ENCODE measurements at places on chromosomes 16 and 17.

DNA sequence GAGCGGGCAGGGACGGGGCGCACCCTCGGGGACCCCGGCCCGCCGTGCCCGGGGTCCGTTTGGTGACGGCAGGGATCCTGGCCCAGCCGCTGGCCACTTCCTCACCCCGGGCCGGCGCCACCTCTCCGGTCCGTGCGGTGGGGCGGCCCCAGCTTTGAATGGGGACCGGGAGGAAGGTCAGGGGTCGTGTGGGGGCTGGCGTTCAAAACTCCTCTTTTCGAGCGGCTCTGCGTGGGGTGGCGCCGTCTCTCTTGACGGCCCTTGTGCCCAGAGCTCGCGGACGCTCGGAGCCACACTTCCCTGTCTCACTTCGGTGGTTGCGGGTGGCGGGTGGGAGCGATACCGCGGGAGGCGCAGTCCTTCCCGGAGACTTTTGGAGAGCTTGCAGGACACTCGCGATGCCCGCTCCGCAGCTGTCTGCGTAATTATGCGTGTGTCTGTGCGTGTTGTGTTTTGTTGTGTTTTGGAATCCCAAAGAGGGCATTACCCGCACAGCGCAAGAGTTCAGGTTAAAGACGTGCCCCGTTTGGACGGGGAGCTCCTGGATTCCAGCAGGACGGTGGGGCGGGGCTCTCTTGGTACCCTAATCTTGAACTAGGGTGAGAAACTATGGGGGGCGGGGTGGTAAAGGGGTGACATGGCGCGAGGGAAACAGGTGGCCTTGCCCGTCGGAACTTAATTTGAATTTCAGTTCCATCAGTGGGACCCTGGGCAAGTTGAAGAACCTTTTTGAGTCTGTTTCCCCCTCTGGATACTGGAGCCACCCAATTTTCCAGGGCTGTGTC lies 637 bp downstream of the PLCG2 start:
- no peak for DNase-seq

GRCh38 chr17:66443606-66444005 lies 141.2 kb downstream of the PRKCA start:
- DNase-seq: no peak

GRCh38 chr17:44176257-44176656 lies 5.8 kb downstream of the ASB16 start:
- no peak for DNase-seq

GRCh38 chr16:4524571-4524970 lies 14.0 kb downstream of the CDIP1 start:
- DNase-seq: no peak

DNA sequence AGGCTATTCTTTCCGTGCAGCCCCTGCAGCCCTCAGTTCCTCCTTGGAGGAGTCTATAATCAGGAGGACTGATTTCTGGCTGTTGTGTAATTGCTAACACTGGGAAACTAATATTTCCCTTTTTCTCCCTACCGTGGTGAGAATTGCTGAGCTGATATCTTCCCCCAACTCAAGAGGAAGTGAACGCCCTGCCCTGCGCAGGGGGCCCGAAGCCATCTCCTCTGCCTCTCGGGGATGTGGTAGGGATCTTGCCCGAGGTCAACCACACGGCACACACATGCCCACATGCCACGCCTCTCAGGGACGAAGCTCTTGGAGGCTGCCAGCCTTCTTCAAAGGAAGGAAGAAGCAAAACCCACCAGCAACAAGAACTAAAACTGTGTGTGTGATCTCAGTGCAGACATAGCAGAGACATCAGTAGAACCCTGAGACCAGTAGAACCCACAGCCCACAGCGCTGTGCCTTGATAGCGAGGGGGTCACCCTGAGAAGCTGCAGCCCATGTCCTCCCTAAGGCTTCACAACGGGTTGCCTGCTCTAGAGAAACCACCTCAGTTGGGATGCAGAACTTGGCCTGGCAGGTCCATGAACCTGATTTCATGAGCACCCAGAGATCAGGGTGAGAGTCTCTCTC lies 8.9 kb upstream of the ULK2 start:
- no peak for DNase-seq

DNA sequence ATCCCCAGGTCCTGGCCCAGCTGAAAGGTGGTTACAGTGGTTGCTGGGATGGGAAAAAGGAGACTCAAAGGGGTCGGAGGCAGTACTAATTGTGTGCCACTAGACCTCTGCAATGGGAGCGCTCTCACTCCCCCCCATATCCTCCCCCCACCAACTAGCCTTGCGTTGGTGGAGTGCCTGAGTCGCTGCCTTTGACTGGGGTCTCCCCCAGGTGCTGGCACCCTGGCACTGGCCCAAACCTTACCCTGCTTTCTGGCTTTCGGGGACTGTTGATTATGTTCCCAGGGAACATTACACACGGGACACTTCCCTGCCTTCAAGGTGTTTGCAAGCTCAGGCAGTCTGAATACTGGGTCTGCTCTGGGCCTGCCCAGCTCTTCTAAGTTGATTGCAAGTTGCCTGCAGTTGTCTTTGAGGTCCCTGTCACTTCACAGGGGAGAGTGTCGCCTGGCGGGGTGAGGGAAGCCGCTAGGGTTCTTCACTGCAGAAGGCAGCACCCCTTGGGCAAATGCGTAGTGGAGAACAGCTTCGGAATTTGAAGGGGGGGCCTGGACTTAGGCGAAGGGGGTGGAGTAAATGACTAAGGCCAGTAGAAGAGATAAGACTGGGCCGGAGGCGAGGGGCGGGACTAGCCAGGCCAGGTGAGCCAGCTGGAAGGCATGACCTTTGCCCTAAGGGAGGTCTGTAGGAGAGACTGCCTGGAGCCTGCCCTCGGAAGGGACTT lies 98.0 kb downstream of the RAB11FIP4 start:
- no peak for DNase-seq

- DNase-seq: no peak
These were observed 72.2 kb downstream of the CYLD start for GRCh38 chr16:50814052-50814451.

DNA sequence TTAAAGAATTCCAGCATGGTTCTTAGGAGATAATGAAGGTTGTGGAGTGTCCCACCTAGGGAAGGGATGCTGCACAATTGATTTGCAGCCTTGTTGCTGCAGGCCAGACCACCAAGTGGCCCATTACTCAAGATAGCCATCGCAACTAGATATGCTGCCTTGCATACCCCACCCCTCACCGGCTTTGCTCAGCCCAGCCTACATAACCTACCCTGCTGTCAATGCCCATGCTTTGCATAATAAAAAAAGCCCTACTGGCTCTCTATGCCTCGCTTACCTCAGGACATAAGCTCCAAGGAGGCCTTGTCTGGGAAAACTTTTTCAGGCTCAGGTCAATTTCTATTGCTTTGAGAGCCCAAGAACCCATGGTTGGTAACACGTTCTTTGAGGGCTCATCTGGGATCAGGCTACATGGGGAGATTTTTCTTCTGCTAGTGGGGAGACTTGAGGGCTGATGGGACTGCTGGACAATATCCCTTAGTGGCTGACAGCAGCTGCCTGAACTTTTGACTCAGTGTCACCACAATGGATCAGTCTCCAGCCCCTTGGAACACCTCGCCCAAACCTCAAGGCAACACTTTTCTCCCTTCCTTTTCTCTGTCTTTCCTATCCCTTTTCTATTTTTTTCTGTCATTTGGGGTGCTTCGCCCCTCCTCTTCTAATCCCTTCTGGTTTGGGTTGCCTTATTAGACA lies 38.3 kb downstream of the SCPEP1 start:
- no peak for DNase-seq

DNA sequence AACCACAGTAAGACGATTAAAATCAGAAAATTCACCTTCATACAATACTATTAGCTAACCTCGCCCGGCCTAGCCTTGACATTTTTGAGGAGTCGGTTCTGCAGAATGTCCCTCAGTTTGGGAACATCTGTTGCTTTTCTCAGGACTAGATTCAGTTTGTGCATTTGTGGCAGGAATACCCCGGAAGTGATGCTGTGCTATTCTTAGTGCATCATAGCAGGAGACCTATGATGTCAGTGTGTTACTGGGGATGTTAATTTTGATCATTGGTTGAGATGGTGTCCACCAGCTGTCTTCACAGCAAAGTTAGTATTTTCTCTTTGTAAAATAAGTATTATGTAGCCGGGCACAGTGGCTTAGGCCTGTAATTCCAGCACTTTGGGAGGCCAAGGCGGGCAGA lies 21.5 kb upstream of the HELZ start:
- no peak for DNase-seq

DNA sequence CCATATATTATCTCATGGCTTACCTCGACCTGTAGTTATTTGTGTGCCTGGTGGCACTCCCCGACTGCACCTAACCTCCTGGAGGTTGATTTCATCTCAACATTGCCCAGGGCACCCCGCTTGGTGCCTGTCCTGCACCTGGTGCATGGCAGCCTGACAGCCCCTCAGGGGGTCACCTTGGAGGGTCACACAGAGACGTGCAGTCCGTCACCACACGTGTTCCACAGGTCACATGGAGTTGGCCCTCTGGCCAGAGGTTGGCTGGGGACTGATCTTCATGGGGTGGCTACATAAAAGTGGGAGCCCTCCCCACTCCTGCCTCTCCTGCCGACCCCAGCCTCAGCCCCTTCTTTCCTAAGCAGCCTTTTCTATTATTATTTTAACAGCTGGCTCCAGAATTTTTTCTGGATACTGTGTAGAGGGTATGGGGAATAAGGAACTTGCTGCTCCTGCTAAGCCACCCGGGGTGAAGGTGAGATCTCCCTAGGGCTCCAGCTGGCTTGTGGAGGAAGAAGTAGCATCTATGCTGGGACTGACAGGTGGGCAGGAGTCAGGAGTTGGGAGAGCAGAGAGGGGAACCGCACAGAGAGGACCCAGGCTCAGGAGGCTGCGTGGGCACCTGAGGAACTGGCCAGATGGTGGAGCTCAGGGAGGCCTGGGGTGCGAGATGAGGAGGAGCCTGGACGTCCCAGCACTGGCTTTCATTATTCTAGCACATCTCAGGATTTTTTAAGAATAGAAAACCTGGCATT lies 12.5 kb upstream of the NKD1 start:
- no peak for DNase-seq

DNA sequence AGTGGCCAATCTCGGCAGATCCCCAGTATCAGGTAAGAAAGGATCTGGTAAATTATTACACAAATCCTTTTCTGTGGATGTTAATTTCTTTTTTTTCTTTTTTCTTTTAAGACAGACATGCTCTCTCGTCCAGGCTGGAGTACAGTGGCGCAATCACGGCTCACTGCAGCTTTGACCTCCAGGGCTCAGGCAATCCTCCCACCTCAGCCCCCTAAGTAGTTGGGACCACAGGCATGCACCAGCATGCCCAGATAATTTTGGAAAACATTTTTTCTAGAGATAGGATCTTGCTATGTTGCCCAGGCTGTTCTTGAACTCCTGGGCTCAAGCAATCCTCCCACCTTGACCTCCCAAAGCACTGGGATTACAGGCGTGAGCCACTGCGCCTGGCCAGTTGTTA lies 54.0 kb downstream of the GAS7 start:
- DNase-seq: no peak

DNA sequence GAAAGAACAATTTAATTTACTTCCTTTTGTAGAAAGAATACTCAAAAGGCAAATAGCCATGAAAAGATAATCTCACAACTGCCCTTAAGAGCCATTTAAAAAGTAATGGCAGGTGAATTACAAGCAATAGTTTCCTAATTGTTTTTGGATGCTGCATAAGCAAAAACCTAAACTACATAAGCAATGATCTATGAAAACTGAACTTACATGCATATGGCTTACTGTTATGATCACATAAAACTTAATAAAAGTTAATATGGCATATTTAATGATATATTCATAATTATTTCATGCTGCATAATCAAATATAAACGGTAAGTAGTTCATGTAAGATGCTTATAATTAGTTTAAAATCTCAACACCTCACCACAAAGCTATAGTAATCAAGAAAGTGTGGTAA lies 18.6 kb downstream of the BRCA1 start:
- no peak for DNase-seq

DNA sequence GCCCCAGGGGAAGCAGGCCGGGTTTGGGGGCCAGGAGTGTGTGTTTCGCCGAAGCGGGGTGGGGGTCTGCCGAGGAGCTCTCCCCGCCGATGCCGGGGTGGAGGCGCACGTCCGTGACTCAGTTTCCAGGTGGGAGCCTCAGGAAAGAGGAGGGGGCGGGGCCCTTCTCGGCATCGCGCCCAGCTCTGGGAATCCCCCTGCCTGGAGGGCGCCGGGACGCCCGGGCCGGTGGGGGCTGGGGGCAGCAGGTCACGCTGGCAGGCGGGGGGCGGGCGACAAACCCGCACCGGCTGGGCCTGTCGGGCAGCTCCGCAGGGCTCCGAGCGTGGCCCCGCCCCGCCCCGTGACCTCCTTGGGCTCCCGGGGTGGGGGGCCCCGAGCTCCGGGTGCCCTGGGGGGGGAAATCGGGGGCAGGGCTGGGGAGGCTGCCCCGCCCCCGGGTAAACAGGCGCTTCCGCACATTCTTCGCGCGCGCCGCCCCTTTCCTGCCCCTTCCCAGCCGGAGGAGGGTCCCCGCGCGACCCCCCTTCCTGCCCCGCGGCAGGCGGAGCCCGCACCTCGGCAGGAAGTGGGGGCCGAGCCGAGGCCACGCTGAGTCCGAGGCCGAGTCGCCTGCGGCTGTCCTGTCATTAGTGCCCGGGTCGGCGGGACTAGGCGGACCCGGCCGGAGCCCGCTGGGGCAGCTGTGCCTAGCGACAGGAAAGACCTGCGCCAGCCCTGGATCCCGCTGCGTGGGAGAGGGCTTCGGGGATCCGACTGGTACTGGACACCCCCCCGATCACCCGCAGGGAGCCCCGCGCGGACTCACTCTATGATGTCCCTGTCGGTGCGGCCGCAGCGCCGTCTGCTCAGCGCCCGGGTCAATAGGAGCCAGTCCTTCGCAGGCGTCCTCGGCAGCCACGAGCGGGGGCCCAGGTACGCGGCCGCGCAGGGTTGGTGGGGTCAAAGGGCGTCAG lies 9.3 kb downstream of the RIPOR1 start:
- no peak for DNase-seq

DNA sequence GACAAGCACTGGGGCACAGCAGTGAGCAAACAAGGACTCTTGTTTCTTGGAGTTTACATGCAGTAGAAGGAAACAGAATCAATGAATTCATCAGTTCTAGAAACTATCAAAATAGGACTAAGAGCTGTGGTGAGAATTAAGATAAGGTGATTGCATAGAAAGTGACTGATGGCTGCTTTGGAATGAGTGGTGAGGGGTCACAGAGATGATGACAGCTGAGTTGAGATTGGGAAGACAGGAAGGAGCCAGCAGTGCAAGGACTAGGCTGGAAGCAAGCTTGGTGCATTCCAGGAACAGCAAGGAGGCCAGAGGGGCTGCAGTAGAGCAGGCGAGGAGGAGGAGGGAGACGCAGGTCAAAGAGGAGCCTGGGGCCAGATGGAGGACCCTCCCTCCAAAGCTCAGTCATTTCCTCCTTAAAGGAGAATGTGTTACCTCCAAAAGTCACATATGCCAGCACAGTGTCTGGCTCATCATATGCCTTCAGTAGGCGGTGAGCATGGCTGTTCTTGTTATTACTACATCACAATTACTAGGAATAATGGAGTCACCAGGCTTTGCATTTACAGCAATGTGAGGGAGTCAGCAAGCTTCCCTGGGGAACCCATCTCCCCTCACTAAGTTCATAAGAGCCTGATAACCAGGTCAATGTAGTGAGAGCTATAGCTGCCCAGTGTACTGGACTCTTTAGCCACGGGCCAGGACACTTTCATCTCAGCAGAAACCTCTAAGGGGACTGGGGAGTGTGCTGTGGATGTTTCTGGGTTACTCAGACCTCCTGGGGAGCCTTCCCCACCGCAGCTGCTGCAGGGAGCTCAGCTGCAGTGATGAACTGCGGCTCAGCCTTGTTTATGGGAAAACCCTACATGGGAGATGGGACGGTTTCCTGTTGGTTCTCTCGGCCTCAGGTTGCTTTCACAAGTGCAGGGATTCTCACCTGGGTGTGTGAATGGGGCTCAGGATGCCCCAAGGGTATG lies 157.2 kb downstream of the SEC14L1 start:
- no peak for DNase-seq
